Fibroblast of skin of left biceps (primary cell): ENCODE measurements at places on chromosomes 3 and 15.

- no peak for DNase-seq
These were observed 14.0 kb upstream of the B3GNT5 start for GRCh38 chr3:183239046-183239445.

DNA sequence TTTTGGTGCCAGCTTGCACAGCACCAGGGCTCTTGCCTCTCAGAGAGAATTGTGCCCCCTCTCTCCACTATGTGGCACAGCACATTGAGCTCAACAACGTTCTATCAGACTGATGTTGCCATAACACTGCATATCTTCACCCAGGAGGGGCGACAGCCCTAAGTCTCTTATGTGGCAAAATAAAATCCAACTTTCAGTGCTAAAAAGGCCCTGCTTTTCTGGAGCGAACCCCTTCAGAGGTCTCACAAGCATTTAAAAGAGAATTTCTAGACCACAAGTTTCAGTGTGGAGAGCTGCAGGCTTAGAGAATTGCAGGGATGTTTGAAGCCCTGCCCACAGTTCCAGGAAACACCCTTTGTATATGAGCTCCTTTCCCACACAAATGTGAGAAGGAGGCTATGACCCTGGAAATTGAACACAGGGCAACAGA is 85.5 kb downstream of the LIPC start:
- no peak for DNase-seq

GRCh38 chr3:34261001-34261385 is 462.6 kb downstream of the PDCD6IP start:
- no peak for DNase-seq

DNA sequence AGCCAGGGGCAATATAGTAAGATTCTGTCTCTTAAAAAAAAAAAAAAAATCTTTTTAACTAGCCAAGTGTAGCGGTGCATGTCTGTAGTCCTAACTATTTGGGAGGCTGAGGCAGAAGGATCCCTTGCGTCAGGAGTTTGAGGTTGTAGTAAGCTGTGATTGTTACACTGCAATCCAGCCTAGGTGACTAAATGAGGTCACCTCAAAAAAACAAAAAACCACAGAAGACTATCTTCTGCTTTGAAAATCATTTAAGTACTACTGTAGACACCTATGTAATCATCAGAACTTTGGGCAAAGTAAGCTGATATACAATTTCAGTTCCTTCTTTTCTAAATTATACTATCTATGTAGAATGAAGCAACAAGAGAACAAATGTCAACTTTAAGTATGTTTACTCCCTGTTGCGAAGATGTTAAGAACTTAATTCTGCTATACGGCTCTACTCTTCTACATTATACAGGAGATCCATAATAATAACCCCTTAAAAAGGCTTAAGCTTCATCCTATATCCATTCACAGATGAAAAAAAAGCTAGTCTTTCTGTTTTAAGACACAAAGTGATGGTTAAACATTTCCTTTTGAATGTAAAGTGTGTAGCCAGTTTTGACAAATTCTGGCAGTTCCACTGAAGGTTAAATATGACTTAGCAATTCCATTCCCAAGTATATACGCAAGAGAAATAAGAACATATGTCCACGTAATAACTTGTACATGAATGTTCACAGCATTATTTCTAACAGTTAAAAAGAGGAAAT is 15.2 kb downstream of the DAZL start:
- no peak for DNase-seq

- DNase-seq: peak; percentile 86
These were observed 71.0 kb upstream of the GALNT15 start for GRCh38 chr3:16103472-16103871.
